ENCODE measurements at places on chromosomes 1 and 21.

GRCh38 chr1:151596166-151596953, 15.5 kb upstream of the SNX27 start:
- DNase-seq, result no peak

DNA sequence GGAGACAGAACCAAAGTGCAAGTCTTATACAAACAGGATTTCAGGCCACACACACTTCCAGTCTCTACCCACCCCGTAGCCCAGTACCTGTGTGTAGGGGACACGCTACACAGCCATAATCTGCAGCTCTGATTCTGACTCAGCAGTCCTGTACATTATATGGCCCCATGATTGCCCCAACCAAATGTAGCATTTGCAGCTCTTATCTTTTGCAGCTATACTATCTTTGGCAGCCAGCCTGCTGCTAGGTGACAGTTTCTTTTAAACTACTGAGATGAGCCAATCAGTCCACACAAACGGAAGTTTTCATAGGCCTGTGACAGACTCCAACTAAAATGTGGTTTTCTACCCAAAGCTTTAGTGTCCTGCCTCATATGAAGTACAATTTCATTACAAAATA, 259.6 kb upstream of the ST6GALNAC5 start:
- DNase-seq, result no peak

DNA sequence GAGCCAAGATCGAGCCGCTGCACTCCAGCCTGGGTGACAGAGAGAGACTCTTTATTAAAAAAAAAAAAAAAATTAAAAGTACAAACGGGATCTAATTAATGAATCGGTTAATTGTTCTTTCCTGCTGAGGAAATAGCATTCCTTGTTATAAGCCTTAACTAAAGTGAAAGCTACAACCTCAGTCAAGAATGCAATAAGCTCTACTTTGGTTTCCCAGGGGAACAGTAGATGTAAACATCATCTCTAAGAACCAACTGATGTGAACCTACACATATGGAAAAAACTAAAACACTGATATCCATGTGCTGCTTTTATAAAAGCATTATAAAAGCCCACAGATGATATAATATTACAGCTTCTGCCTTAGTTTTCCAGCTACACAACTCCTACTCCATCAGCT, 41.9 kb downstream of the LPGAT1 start:
- DNase-seq, result no peak

DNA sequence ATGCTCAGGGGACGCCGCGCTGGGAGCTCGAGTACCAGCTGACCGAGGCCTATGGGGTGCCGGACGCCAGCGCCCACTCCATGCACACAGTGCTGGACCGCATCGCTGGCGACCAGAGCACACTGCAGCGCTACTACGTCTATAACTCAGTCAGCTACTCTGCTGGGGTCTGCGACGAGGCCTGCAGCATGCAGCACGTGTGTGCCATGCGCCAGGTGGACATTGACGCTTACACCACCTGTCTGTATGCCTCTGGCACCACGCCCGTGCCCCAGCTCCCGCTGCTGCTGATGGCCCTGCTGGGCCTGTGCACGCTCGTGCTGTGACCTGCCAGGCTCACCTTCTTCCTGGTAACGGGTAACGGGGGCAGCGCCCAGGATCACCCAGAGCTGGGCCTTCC, 1.3 kb upstream of the XKR8 start:
- no peak for DNase-seq

DNA sequence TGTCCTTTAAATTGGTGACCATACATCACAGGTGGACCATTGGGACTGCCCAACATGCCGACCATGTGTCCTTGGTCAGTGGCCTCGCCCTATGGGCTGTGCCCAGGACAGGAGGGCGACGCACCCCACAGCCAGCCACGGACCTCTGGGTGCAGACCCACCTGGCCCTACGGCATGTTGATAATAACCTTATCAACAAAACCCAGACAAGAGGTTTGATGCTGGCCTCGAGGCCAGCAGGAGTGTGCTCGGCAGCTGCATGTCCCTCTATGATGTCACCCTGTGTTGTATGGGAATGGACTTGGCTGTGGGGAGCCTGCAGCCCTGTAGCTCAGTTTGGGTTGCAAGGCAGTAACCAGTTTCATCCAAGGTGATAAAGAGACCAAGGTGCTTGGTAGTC, 32.1 kb downstream of the SLC37A1 start:
- DNase-seq, result no peak

DNA sequence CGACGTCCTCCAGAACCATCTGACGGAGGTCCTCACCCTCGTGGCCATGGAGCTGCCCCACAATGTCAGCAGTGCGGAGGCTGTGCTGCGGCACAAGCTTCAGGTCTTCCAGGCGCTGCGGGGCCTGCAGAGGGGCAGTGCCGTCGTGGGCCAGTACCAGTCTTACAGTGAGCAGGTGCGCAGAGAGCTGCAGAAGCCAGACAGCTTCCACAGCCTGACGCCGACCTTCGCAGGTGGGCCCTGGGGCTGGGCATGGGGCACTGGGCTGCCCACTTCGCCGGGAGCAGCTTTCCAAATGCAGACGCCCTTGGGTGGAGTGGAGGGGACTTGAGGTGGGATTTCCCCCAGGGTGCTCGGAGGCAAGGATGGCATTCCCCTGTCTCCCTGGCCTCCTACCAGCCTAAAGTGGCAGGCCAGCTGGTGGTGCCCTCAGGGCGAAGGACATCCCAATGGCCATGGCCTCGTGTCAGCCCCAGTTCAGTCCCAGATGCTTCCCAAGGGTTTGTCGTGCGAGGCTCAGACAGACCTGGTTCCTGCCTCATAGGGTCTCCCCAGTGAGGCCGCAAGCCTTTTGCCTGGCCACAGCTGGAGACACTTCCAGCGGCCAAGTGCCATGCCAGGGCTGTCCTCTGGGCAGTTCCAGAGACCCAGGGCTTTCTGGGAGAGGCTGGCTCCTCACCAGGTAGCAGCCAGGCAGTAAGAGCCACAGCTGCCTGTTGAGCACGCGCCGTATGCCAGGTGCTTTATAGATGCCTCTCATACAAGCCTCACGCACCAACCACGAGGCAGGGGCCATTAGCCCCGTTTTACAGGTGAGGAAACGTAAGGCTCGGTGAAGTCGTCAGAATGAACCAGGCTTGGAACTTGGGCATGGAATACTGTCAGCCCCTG, 27.8 kb downstream of the H6PD start:
- DNase-seq, result no peak

GRCh38 chr1:174913225-174913903, 86.4 kb upstream of the CACYBP start:
- no peak for DNase-seq

DNA sequence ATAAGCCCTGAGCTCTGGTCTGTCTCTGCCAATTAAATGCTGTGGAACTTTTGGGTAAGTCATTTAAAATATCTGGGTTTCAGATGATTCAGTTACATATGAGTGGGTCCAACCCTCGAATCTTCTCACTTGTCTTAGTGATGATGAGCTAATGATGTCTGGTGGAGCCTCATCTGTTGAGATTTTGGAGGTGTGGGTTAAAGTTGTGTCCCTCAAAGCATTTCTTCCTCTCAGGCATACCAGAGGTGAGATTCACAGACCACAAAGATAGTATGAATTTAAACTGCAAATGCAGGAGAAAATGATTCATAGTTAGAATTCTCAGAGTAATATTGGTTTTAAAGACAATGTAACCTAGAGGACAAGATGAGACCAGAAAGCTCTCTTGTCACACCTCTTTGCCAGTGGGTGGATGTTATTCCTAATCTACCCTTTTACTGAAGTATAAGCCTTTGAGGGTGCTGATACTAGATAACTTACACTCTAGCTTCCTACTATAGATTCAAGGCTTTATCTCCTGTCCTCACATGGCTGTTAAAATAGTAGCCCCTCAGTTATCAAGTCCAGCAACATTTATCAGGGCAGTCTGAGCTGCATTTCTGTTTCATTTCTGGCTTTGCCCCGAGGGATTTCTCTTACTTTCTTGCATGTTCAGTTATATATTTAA, 90.7 kb downstream of the MT1HL1 start:
- DNase-seq, result no peak

DNA sequence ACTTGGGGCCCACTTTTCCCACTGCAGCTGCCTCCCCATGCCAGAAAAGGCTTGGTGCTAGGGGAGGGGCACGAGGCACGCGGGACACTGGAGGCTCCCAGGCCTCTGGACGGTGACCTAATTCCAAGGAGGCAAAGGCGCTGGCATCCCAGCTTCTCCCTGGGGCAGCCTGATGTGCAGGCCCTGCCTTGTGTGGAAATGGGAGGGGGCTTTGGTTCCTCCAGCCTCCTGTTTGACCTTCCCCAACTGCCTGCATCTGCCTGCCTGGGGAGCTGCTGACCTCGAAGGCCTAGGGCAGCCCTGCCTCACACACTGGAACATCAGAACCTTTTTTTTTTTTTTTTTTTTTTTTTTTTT, 39.9 kb downstream of the KIAA1614 start:
- DNase-seq, result no peak

DNA sequence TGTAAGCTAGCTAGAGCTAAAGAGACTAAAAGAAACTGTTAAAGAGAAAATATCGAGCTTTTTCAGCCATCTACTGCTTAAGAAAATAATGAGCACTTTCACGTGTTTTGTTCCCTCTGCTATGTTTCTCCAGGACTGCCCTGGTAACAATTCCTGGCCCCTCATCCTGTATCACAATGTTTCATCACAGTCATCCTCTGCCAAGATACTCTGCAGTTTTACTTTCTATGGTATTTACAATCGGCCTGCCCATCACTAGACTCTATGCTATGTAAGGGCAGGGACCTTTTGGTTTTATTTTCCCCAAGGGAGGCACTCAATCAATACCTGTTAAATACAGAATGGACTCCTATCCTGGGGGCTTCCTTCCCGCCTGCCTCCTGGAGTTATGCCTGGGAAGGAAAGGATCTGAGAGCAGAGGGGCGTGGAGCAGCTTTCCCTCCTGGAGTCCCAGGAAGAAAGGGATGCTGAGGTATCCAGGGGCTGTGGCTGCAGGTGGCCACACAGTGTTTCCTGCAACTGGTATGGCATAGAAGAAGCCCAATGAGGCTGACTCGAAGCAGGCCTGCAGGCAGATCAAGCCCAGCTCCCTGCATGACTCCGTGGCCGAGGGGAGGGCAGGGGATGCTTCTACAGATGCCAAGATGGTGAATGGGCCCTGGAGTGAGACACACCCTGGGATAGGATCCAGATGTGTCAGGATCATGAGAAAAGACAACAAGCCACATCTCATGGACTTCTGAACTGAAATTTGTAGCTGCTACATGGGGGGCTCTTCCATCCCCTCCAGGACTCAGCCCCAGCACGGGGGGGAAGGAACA, 52.9 kb downstream of the MATN1 start:
- no peak for DNase-seq

- no peak for DNase-seq
Measured at GRCh38 chr1:209583408-209583807, at the start of gene CAMK1G. CAMK1G (plus strand) TSS chr1:209583714; CDS start chr1:209594984, 11,270 bp downstream.

DNA sequence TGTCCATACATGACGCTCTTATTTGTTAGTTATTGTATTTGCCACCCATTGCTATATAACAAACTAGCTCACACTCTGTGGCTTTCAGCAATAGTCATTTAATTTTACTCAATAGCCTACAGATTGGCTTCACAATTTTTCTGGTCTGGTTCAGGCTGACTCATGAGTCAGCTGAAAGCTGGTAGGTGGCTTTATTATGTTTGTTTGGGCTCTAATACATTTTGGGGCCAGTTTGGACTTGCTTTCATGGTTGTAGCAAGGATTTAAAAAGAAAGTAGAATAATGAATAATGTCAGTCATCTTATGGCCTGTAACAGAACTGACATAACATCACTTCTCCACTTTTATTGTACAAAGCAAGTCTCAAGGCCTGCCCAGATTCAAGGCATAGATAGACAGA, 338.7 kb downstream of the LRRIQ3 start:
- DNase-seq, result no peak

- DNase-seq, result no peak
Measured at GRCh38 chr1:215807911-215808436, 240.9 kb downstream of the KCTD3 start.

DNA sequence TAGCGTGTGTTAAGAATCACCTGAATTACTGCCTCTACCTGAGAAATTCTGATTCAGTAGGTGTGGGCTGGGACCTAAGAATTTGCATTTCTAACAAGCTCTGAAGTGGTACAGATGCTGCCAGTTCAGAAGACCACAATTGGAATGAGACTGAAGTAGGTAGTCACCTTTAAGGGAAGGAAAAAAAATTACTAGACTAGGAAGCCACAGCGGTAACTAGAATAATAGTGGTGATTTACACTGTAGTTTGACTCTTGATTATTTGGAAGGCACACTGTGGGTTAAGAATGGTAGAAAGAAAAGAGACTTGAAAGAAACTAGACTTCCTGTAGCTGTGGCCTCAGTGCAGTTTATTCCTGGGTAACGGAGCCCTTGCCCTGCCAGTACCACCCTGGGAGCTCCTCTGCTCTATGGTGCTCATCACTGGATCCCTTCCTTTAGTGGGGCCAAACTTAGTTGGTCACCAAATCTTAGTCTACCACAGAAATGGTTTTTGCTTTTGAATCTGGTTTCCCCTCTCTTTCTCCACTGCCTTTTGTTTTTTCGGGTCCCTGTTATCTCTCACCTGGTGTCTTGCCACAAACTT, 43.6 kb downstream of the ARID1A start:
- DNase-seq, result no peak

DNA sequence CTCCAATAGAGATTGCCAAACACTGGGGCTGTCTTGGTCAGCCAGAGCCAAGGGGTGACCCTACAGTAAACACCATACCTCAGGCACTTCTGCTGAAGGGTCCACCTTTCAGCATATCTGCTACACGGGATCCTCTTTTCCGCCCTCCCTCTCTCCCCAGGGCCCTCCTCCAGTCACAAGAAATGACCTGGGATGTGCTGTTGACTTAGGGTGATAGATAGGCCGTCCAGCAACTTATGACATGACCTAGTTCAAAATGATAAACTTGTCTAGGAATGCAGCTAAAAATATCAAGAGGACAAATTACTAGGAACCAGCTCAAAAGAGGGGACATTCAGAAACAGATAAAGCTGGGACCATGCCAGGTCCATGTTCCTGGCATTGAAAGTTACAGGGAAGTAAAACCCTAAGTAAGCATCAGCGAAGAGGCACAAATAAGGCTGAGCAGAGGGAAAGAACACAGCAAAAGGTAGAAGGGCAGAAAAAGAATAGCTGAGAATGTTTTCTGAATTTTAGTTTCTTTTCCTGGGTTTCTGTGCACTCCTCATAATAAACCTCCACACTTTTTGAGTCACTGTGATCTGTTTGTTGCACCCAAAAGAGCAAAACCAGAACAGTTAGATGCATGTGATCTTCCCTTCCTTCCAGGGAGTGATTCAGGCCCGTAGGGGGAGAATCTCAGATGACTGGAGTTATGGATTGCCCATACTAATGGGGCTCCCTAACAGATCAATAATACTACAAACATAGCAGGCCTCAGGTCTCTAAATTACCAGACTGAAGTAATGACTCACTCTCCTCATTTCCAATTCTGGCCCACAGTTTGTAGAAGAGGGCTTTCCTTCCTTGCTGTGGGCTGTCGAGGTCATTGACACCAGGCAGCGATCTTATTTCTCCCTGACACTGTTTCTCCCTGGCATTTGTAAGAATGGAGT, 48.9 kb upstream of the F3 start:
- no peak for DNase-seq
